ENCODE measurements at places on chromosomes 2 and 18.

- DNase-seq = no peak
Measured at GRCh38 chr18:52481116-52481515, 141.1 kb downstream of the DCC start.

GRCh38 chr2:112630268-112630667 is 15.5 kb upstream of the SLC20A1 start:
- no peak for DNase-seq

- no peak for DNase-seq
Measured at GRCh38 chr2:31286961-31287550, 53.1 kb downstream of the EHD3 start.

DNA sequence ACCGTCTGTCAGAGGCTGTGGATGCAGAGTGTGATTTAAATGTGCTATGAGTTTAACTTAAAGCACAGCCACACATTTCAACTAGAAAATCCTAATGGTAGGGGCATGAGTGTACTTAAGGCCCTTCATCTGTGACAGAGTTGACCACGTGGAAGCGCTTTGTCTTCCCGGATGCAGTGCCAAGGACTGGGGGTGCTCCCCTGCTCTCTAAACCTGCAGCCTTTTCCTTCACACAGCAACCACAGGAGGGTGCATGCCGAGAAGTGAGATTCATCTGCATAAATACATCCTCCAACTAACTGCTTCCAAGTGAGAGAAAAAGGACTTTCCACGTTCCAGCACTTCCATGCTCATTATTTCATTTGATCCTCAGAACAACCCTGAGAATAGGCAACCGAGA is 149.6 kb downstream of the MYT1L start:
- DNase-seq = no peak

DNA sequence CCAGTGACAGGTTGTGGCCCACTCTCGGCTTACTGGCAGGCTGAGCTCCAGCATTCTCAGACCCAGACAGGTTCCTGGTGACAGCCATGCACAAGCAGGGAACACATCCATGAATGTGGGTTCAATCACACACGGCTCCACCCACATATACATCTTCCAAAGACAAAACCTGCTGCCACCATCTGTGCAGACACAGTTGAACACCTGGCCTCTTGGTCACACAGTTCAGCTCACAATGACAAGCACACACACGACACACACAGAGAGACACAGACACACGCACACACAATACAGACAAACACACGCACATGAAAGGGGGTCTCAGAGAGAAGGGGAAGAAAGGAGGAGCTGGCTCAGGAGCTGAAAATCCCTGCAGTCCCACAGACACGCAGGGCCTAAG is 32.1 kb upstream of the PTMA start:
- no peak for DNase-seq

DNA sequence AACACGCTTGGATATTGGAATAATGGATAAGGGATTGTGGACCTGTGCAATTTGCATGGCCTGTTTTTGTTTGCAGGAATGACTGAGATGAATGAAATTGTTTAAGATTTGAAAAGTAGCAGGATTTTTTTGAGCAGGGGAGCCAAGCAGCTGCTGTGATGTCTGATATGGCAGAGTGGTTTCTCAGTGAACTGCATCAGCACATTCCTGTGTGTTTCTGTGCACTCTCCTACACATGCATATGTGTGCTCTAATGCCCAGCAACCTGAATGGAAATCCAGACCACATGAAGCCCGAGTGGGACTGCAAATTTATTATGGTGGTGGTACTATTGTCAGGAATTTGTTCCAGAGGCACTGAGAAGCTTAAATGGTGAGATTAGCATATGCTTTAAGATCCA is 161.7 kb downstream of the PARD3B start:
- no peak for DNase-seq

- no peak for DNase-seq
Measured at GRCh38 chr2:56583796-56584315, 400.1 kb downstream of the CCDC85A start.

GRCh38 chr2:95269036-95269680 is 5.1 kb upstream of the PROM2 start:
- no peak for DNase-seq

- no peak for DNase-seq
Measured at GRCh38 chr2:207143215-207144172, 22.3 kb downstream of the KLF7 start.

DNA sequence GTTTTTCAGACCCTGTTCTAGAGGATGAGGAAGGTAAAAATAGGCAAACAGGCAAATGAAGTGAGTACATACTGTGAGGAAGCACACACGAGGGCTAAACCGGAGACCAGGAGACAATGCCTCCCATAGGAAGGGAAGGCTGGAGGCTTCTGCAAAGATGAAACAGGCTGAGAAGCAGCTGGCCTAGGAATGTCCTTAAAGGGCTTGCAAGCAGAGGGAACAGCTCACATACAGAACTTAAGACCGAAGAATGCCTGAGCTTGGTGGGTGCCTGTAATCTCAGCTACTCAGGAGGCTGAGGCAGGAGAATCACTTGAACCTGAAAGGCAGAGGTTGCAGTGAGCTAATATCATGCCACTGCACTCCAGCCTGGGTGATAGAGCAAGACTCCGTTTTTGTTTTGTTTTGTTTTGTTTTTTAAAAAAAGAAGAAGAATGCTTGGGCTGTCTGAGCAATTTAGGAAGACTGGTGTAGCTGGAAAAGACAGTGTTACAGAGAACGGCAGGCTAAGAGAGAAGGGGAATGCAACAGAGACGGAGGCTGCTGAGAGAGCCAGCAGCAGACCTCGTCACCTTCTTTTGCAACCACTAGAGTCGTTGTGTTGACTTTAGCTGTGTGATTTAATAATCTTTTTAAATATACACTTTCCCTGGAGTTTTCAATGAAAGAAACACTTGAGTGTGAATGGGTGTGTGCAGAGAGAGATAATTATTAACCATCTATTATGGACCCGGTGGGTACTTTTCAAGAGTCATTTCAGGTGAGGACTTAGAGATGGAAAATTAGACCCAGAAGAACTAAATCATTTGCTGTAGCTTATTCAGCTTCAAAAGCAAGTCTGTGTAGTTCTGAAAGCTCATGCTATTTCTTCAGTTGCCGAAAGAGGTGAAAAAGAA is 232.8 kb downstream of the GALR1 start:
- no peak for DNase-seq

DNA sequence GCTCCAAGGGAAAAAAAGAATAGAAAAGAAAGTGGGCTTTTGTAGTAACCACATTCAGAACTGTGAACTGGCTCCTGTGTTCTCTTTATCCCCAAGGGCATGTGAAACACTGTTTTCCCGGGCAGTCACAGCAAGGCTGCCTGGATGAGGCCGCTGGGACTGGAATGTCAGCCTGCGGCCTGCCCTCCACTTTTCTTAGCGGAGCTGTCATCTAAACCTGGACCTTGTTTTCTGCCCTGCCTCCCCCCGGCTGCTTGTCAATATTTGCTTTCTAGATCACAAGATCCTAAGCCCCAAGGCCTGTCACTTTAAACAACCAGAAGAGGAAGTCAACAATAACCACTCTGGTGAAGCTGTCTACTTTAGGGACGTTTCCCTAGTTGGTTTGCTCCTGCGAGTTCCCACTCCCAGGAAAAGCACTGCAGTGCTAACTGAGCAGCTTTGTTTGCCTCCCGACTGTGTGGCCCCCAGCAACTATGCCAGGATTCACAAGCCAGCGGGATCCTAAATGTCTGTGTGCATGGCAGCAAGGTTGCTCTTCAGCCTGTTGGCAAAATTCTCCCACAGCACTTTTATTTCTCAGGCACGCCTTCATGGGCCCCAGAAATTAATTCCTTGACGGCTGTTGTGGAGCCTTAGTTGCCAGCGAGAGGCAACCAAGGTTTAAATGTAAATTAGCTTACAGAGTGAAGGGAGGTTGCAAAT is 30.6 kb downstream of the SOWAHC start:
- DNase-seq = no peak

DNA sequence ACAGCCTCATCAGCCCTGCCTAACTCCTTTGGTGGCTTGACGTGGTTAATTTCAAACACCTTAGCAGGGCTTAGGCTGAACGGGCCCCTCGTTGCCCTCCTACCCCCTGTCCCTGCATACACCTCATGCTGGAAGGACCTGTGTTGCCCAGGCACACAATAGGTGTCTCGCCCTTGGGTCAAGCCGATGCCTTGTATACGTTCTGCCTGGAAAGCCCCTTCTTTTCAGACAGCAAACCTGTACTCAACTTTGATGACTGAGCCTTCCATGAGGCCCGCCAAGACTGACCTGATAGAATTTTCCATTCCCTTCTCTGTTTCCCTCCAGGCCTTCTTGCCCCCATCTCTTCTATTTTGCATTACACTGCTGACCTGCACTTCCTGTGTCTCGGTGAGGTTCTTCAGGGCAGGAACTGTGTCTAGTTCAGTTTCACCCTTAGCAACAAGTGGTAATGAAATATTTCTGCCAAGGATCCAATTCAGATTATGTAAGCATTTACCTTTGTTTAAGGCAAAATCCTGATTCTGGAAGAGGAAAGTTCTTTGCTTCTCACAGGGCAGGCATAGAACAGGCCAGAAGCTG is 7.9 kb downstream of the GREB1 start:
- no peak for DNase-seq

GRCh38 chr2:126467367-126468054 is 188.4 kb upstream of the GYPC start:
- DNase-seq = peak; percentile 46

DNA sequence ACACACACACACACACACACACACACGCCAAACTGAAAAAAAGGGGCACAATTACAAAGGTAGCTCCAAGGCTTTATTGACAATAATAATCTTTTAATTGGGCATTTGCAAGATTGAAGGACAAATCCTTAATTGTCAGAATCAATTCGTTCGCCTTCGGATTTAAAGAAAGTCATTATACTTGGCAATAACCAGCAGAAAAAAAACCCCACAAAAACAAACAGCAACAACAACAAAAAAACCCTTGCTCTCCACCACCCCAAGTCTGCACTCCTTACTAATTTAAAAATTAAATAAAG is 1.8 kb upstream of the HOXD8 start:
- DNase-seq = no peak

- DNase-seq = no peak
Measured at GRCh38 chr2:23239374-23239773, 145.6 kb upstream of the KLHL29 start.

DNA sequence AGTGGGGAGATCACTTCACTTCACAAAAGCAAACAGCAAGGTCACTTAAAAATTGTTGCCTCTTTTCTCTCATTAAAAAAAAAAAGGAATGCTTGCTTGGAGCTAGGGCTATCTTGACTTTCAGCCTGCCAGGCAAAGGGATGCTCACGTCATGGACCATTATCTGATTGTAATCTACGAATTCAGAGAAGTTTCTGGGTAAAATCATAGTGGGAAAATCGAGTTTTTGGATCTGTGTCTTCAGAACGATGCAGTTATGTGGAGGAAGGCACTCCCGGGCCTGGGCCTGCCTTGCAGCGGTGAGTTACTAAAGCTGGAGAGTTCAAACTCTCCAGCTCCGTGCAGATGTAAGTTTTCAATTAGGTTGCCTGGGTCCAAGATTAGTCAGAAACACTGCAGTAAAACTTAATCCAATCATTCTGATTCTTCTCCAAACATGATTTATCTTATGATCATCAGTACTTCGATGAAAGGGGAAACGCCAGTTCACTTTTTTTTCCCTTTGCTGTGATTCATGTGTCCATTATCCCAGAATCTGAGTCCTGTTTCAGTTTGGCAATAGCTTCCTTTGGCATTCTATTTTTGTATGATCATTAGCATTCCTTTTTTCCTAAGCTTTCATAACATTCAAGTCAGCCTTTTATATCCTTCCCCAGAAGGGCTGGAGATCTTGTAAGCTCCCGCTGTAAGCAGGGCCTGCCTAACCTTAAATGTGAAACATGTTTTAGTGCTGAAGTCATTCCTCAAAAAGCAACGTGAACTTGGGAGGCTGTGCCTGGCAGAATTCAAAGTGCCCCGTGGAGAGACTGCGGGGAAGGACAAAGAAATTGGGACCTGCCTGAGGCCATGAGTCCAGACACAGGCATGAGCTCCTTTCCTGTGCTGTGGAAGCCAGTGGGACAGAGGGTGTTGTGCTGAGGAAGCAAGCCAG is 119.3 kb upstream of the TWIST2 start:
- DNase-seq = no peak

DNA sequence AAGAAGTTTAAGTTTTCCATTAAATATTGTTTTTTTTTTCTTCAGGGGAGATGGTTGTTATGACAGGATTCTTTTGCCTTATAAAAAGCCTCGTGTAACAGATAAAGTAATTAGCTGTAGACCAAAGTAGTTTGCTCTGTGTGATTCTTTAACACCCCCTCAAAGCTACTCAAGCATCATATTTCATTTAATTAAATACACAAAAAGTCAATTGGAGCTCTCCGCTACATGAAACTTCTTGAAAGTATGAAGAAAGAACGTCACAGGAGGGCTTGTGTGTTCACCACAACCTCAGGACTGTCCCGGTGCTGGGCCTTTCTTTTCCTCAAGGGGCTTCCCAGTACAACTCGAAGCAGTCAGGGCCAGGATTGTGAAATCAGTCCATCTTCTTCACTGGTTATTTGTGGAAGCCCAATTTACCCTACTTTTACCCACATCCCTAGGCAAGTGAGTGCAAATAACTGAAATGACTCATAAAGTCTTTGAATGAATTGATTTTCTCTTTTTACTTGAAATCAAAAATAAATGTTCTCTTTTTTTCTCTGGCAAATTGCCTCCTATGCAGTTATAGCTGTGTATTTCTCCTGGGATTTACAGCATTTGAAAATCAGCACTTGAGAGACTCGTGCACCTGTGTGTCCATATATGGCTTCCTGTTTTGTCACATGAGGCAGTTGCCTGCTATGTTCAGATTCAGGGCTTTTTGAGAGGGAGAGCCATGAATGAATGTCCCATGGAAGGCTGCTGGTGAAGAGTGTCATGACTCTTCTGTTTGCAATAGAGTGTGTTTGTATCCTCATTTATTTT is 48.6 kb downstream of the LINC00305 start:
- no peak for DNase-seq

DNA sequence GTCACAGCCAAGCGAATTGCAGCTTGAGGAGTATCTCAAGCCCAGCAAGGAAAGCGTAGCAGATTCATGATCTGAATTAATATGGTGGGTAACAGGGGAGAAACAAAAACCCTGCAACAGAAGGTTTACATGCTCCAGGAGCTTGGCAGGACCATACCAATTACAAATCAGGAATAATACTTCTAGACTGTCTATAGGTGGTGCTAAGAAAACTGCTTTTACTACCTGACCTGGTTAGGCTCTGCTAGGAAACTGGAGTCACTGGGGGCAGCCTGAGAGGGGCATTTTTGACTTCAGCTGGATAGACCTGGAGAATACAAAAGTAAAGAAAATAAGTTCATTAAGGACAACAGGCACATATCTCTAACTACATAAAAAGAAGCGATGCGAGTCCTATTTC is 24.6 kb upstream of the SPOPL start:
- no peak for DNase-seq

- DNase-seq = no peak
Measured at GRCh38 chr2:43041661-43042360, 184.6 kb downstream of the ZFP36L2 start.

Data from GM18507 (cell line).